ENCODE measurements at places on chromosomes 3 and 15.

GRCh38 chr3:126345231-126345630 is 12.0 kb downstream of the KLF15 start:
- DNase-seq = no peak

DNA sequence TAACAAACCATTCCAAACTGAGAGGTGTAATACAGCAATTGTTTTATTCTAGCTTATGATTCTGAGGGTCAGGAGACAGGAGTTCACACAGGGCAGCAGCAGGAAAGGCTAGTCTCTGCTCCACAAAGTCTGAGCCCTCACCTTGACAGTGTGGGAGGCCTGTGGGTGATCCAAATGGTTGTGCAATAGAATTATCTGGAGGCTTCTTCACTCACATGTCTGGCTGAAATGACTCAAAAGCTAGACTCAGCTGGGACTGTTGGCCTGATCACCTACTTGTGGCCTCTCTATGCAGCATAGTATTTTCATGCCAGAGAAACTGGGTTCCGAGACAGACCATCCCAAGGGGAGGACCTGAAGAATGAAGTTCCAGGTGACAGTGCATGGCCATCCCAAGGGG is 233.9 kb upstream of the UBE2E2 start:
- DNase-seq = no peak

GRCh38 chr3:51921081-51921578 is 18.0 kb upstream of the IQCF1 start:
- no peak for DNase-seq

GRCh38 chr3:12840591-12841148 is 695 bp downstream of the RPL32 start:
- DNase-seq = no peak

GRCh38 chr15:83955806-83956265 is 279.7 kb upstream of the GOLGA6L4 start:
- DNase-seq = no peak

GRCh38 chr15:69820819-69821218 is 276.9 kb downstream of the TLE3 start:
- peak; percentile 73 for DNase-seq

DNA sequence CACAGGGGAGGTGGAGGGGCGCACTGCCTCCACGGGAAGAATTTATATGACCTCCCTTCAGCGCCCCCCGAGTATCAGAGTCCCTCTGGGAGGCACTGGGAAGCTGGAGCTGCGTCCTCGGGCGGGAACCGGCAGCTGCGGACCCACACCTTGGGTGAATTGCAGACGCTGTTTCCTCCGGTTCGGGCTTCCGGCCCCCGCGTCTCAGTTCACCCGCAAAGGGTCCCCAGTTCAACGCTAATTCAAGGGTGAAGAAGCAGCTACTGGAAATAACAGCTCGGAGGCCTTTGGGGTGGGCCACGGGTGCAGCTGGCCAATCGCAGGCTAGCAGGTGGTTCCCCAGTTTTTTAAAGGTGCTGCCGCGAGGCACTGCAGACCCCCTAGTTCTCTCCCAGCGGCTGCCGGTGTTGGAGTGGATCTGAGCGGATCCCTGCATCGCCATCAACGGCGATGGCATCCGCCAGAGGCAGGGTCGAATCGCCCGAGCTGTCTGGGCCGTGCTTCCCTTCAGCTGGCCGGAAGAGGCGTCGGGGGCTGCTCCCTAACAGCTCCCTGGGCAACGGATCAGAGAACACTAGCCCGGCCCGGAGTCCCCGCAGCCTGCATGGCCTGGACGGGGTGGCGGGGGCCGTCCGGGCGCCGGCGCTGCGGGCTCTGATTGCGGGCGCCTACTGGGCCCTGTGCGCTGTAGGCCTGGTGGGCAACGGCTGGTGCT is 19.4 kb upstream of the ADAMTS7 start:
- peak; percentile 69 for DNase-seq

DNA sequence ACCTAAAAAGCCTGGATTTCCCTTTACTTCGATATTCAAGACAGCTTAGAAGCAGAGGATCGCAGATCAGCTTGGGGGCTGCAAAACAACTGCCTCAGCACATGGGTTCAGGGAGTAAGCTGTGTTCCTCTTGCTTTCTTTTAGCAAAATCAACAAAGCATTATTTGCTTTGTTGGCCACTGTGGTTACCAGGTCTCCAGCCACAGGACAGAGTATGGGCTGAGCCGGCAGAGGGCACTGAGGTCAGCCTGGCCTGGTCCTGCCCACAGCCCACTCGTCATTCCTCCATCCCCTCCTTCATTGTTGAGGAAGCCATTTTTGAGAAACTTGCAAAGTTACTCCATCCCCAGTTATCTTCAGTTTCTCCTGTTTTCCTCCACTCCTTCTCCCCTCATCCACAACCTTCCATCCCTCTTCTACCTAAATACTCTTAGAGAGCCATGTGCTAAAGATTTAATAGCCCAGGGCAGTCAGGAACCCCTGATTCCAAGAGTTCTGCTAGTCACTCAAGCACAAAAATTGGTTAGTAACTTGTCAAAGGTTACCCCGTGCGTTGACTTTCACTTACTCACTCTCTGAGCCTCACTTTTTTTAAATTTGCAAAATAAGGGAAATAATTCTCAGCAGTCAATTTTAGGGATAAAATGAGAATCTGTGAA is 60.0 kb upstream of the HES1 start:
- no peak for DNase-seq

DNA sequence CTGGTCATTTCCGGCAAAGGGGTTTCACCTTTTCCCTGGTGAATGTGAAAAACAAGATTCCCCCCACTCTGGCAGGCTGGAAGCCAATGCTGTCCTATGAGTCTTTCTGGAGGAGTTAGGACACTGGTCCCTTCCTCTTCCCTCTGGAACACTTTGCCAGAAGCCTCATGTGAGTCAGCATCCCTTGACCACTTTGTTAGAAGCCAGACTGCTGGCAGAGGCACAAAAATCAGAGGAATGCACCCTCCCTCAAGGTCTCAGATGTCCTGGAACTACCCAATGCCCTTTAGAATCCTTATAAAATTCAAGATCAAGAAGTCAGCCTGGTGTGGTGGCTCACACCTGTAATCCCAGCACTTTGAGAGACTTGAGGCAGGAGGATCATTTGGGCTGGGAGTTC is 26.6 kb downstream of the ITGB5 start:
- DNase-seq = peak; percentile 52

DNA sequence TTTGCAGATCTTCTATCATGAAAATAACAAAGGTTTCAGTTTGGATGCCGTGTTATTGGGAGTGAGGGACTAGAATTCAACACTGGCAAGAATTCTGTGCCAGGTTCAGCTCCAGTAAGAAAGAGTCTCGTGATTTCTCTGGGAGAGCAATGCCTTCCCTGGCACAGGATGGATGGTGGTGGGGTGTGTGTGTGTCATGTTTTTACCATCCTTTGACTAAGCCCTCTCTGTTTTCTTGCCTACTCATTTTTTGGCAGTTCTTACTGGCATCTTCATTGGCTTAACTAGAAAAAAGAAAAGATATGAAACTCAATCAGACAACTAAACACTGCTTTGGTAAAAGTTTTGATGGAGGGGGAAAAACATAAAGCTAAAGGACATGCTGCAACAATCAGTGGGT is 86.6 kb downstream of the FMN1 start:
- DNase-seq = no peak

GRCh38 chr3:2628117-2628516 is 482.1 kb downstream of the IL5RA start:
- no peak for DNase-seq

GRCh38 chr3:102714567-102714966 is 279.8 kb downstream of the ZPLD1 start:
- peak; percentile 40 for DNase-seq

DNA sequence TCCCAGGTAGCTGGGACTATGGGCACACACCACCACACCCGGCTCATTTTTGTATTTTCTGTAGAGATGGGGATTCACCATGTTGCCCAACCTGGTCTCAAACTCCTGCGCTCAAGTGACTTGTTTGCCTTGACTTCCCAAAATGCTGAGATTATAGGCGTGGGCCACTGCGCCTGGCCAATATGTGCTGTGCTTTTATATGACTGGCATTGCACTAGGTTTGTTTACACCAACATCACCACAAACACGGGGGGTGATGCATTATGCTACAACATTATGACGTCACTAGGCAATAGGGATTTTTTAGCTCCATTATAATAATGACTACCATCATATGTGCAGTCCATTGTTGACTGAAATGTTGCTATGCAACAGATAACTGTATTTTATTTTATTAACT is 6.9 kb downstream of the APH1B start:
- DNase-seq = no peak

DNA sequence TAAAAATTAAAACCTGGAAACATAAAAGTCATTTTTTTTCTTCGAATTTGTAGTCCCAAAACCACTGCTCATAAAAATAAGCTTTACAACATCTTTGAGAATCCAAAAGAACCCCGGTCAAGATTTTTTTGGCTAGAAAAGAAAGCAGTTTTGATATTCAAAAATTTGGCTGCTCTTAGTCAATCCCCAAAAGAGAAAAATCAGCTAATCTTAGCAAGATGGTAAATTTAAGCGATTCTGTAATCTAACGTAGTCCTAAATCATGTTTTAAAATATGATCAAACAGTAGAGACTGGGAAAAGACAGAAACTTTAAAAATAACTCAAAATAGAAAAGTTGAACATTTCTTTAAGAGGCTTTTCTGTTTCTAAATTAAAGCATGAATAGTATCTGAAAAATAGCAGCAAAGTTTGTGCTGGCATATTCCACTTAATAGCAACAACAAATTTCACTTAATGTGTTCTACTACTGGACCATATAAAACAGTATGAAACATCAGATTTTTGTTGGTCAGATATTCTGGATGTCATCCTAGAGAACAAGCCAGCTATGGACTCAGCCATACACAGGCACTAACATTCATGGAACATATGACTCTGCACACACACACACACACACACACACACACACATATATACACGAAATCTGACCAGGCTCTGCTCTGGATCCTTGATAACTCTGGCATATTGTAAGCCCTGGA is 19.1 kb upstream of the NR2F2 start:
- DNase-seq = no peak

DNA sequence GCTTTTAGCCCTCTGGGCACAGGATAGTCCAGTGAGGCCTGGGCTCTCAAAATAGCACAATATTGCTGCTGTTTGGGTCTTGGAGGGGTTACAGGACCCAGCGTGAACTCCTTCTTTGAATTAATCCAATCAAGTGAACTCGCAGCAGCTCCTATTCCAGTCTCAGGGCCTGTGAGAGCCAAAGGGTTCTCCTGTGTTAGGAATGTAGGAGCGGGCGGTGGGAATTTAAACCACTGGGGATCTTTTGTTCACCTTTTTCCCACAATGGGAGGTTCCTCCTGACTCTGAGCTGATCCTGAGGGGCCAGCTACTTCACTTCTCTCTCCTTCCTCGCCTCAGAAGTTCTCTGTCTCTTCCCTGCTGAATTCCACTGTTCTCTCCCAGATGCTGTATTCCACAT is 504.0 kb downstream of the UNC13C start:
- DNase-seq = no peak

GRCh38 chr3:132325103-132325606 is 7.9 kb downstream of the ACP3 start:
- no peak for DNase-seq

GRCh38 chr3:155228676-155229075 is 64.8 kb downstream of the STRIT1 start:
- DNase-seq = no peak

DNA sequence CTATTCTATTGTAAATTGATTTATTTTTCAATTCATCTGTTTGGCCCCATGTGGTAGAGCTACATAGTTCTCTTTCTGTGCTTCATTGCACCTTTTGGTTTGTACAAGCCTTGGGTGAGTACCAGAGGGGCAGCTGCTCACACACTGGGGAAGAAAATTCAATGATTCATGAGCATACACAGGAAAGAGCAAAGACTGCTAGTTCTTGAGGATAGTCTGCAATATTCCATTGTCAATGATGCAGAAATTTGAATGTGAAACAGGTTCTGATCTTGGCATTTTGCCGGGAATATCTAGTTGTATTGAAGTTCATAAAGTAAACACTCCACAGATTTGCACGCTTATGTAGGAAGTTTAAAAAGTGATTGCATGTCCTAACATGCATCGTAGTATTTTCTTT is 304.6 kb downstream of the NAALADL2 start:
- peak; percentile 18 for DNase-seq

GRCh38 chr3:118128886-118129285 is 905.8 kb downstream of the IGSF11 start:
- DNase-seq = no peak

DNA sequence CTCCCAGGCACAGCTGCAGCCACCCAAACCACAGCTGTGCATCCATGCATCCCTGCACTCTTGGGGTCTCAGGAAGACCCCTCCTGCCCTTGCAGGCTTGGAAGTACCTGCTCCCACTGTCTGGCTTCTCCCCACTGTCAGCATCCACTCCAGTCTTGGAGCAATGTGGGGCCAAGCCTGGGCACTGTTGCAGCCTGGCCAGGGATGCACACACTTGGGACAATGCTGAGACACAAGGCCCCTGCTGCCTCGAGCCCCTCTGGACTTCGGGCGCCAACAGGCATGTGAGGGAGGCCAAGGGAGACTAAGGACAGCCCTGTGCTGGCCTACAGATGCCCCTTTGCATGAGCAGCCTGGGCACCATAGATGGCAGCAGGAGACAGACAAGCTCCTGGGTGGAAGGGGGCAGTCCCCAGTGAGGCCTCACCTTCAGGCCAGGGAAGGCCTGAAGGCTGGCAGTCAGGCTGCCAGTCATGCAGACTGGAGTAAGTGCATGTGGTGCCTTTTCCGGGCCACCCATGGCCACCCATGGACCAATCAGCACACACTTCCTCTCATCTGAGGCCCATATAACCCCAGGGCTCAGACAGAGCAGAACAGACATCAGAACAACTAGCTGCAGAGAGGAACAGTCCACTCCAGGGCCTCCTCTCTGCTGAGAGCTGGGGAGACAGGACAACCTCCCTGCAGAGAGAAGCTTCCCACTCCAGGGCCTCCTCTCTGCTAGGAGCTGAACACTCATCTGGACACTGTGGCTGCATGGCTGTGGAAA is 219.0 kb downstream of the VGLL3 start:
- no peak for DNase-seq

- DNase-seq = peak; percentile 54
Observed at GRCh38 chr3:185822221-185823000, 2.4 kb downstream of the IGF2BP2 start.

GRCh38 chr15:57224664-57225063 is 151.6 kb upstream of the CGNL1 start:
- no peak for DNase-seq

DNA sequence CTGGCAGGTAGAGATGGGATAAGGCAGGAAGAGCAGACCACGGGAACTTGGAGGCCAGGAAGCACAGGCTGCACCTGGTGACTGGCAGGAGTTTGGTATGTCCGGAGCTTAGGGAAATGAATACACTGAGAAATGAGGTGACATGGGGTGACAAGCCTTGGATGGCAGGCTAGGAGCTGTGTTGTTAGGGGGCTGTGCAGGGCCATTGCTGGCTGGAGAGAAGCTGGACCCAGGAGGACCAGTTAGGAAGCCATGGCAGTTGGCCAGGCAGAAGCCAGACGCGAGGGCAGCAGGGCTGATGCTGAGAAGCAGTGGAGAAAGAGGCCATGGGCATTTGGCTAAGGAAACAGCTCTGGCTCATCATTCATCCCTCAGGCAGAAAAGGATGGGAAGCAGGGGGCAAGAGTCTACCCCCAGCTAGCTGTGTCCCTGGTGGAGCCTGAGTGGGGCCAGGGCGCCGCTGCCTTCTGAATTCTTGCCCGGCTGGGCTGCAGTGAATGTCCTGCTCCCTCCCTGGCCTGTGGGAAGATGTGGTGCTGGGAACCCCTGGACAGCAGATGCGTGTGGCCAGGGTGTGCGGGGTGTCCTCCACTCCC is 255.8 kb downstream of the FAM43A start:
- no peak for DNase-seq

GRCh38 chr3:183092256-183092655 is 7.0 kb downstream of the MCCC1 start:
- no peak for DNase-seq
